ENCODE measurements at places on chromosomes 7 and 10.

- DNase-seq, result no peak
Measured at GRCh38 chr10:85611746-85612377, 754.7 kb downstream of the GRID1 start.

DNA sequence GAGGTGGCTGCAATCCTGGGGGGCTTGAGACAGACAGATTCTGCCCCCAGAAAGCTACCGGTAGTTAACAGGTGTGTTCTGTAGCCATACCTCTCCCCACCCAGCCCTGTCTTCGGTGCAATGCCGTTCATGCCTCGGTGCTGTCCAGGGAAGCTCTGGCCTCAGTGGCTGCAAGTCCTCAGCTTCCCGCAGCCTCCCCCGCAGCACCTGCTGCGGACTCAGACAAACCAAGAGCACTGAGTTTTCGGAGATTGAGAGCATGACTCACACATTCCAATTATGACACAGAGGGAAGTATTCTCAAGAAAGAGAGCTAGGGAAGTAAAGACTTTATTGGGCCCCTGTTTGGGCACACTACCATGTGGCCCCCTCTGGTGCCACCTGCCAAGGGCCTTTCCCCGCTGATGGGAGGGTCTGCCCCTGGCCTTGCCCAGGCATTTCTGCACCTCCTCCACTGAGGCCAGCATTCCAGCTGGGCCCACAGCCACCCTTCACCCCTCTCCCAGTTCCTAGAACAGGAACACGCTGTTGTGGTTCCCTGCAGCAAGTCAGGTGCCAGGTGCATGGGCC is 30.2 kb upstream of the EZH2 start:
- DNase-seq, result no peak

GRCh38 chr7:30041526-30042269 is 13.5 kb downstream of the PLEKHA8 start:
- no peak for DNase-seq

DNA sequence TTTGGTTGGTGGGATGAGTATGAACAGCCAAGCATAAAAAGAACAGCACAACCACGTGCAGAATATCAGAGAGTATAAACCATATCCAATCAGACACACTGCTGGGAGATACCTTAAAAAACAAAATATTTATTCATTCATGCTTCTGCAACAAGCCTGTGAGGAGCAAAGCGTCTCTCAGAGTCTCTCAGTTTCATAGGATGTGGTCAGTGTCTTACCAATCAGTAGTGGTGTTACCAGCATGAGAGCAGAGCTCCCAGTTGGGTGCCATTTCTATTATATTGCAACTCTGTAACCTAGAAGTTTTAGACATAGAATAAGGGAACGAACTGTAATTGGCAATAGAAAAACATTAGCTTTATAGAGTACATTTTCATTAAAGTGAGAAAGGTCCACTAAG is 445.9 kb upstream of the LRRN3 start:
- DNase-seq, result no peak

GRCh38 chr7:52355053-52355452 is 680.4 kb upstream of the POM121L12 start:
- peak; percentile 47 for DNase-seq

- no peak for DNase-seq
Measured at GRCh38 chr10:18178854-18179483, 38.7 kb downstream of the CACNB2 start.

GRCh38 chr10:93054486-93054885 is 6.1 kb upstream of the CYP26C1 start:
- no peak for DNase-seq

GRCh38 chr7:66769833-66770512 is 29.4 kb downstream of the RABGEF1 start:
- no peak for DNase-seq

DNA sequence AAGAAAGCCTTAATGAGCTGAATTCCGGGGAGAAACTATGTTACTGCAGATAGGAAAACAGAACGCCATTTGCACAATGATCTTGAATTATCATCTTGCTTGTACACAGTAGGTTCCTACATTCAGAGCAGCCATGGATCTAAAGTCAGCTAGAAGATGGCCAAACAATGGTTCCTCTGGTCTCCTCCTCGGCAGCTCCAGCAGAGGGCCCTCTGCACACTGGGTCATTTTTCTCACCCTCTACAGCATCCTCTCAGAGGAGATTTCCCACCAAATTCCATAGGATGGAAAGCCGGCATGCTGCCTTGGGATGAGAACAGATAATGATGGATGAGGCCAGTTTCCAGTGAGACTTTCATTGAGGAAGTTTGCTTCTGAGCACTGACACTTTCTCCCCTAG is 308.5 kb upstream of the NFE2L3 start:
- no peak for DNase-seq

GRCh38 chr7:87057210-87057609 is 2.2 kb downstream of the ELAPOR2 start:
- no peak for DNase-seq

DNA sequence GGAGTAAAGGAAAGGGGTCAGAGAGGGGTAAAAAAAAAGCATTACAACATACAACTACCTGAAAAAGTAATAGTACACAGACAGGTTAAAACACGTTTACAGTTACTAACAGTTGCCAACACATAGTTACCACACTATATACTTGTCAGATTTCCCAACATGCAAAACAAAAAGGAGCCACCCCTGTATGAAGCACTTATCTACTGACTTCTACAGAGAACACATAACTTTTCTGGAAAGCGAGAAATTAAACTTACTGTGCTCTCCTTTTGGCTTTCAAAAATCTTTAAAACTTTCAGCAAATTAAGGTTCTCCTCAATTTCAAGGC is 2.1 kb downstream of the ABI1 start:
- DNase-seq, result no peak

GRCh38 chr10:81876253-81877077 is 1.5 kb downstream of the NRG3 start:
- peak; percentile 39 for DNase-seq

DNA sequence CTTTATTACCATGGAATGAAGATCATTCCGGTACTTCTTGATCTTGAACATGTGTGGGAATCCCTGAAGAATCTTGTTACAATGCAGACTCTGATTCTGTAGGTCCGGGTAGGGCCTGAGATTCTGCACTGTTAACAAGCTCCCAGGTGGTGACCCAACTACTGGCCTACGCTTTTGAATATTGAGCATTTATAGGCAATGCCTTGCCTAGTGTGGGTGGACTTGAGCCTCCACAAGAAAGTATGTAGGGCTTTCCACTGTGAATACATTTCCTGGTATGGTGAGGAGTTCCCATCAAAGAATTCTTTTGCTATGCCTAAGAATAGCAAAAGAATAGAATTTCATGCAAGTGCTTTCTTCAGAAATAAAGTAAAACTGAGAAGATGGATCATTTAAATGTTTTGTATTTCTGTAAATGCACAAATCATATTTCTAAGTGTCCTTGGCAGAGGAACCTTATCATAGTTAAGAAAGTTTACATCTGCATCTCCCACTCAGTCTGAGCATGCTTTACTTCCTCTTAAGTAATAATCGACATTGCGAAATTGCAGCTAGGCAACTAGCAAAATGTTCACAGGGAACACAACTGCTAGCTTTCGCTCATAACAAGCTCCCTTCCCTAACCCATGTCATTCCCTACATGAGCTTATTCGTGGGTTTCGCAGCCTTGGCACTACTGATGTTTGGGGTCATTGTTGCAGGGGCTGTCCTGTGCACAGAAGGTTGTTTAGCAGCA is 71.4 kb downstream of the AHR start:
- DNase-seq, result no peak

- DNase-seq, result no peak
Measured at GRCh38 chr7:91050677-91051076, 213.6 kb upstream of the FZD1 start.
